ENCODE measurements at places on chromosomes 4 and X.

DNA sequence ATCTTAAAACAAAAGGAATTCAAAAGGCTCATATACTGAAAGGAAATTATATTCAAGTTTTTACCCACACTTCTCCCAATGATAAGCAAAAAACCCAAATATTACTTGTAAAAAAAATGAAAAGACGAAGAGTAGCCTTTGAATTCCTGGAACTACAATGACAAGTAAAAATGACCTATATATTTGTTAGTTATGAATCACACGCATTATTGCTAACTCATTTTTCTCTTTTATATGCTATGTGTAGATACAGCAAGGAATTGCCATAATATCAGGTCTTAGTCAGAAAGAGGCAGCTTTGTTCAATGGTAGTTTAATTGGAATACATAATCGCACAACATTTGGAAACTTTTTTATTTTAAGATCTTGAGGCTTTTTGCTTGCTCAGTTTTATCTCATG is 22.7 kb upstream of the ASB5 start:
- DNase-seq: no peak

- no peak for DNase-seq
Observed at GRCh38 chrX:24055043-24055356, 244 bp downstream of the EIF2S3 start.

- no peak for DNase-seq
Observed at GRCh38 chr4:186039697-186040096, 29.3 kb upstream of the TLR3 start.

DNA sequence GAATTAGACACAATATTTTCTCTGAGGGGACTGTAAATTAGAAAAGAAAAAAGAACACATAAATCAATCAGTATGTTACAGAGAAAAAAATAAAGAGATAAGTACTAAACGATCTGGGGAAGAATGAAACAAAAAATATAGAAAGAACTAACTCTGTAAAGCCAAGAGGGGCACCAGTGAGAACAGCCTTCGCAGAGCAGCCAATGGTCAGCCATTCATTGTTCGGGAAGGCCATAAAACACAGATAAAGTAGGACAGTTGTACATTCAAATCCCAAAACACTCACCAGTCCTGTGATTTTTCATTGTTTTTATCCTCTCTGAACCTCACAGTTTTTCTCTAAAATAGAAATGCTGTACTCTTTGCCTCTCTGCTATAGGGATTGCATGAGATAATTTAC is 127.9 kb downstream of the NEK1 start:
- no peak for DNase-seq

DNA sequence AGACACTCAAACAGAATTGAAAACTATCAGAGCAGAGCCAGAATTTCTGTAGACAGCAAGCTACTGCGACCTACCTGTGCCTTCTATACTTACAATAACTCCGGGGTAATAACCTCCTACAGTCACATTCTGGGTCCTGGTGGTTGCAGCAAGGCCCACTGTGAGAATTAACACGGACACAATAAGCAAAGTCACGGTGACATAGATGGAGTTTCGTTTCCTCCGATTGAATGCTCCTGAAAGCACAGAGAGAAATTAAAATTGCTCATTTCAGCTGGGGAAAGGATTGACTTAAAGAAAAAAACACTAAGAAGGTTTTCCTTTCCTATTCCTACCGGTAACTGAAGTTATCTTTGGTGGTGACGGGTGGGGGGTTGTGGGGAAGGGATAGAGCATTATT is 7.0 kb downstream of the TMEM255A start:
- no peak for DNase-seq

- DNase-seq: no peak
Observed at GRCh38 chrX:73940893-73941470, 363.0 kb upstream of the ZCCHC13 start.

DNA sequence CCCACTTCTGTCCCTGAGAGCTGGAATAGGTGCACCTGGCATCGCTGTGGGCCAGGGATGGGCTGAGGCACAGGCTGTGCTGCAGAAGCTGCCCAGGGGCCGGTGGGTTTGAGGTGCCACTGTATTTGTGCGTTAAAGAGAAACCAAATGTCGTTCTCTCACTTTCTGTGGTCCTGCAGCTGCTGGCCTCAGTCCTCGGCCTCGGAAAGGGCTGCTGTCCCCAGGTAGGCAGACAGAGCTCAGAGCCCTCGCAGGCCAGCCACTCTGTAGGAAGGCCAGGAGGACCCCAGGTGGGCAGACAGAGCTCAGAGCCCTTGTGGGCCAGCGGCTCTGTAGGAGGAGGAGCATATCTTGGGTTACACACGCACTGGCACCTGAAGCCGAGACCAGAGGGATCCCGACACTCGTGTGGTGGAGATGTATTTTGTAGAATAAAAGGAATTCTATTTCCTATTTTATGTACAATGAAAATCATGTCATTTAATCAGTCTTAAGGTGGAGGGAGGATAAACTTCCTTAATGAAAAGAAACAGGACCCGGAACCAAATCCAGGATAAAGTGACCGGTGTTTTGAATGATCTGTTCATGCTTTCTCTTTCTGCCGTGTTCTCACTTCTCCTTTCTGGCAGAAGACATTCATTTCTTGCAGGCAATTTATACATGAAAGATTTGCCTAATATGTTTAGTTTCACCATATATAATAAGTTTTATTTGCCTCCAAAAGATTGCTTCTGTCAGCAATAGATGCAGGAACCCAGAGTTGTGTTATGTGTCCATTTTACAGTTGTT is 54.4 kb upstream of the HGFAC start:
- DNase-seq: no peak

DNA sequence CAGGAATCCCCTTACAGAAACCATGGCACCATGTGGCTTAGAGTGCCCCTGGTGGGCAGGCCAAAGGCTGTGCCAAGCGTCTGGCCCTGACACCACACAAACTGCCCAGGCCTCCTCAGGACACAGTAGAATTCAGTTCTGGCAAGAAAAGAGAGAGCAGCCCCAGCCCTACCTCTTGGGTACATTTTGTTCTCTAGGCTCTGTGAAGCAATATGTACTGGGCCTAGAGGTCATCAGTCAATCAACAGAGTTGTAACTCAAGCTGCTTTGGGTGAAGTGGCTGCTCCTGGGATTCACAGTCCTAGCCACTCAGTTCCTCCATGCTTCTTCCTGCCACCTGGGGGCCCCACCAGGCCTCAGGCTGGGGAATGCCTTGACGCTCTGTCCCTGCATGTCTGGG is 158.1 kb upstream of the MAMLD1 start:
- no peak for DNase-seq

DNA sequence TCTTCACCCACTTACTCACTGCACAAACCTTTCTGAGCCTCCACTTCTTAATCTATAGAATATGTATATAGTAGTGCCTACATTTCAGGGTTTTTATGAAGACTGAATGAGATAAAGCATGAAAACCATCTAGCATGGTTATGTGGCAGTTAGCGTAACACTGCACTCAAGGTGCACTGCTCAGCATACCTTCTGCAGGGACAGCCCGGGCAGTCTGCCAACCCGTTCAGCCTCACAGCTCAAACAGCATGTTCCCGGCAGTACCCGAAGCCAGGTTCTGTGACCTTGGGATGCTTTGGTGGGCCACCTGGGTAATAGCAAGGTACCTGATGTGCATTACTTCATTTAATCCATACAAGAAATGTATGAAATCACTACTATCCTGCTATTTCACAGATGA is 81.4 kb downstream of the DOCK11 start:
- no peak for DNase-seq

- DNase-seq: no peak
Observed at GRCh38 chr4:83267830-83268475, 16.6 kb downstream of the COQ2 start.

GRCh38 chr4:151227731-151228130 is 49.2 kb upstream of the PRSS48 start:
- DNase-seq: no peak

GRCh38 chrX:149512225-149512885 is 7.2 kb upstream of the IDS start:
- DNase-seq: peak; percentile 64

- DNase-seq: no peak
Observed at GRCh38 chr4:55323375-55323774, 22.7 kb upstream of the SRD5A3 start.

DNA sequence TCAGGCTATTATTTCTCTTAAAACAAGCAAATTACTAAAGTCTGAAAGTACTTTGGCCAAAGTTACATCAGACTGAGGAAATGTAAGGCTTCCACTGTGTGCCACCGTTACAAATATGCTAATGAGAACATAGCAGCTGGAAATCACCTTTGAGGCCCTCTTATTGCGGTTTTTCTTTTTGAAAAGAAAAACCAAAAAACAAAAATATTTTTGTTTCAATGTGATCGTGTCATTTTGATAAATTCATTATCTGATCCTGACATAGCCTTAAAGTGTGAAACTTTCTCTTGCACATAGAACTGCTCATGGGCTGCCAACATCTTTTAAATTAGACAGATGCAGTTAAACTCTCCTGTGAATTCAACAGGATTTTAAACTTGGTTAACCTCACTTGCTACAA is 2.8 kb upstream of the TIFA start:
- DNase-seq: no peak

DNA sequence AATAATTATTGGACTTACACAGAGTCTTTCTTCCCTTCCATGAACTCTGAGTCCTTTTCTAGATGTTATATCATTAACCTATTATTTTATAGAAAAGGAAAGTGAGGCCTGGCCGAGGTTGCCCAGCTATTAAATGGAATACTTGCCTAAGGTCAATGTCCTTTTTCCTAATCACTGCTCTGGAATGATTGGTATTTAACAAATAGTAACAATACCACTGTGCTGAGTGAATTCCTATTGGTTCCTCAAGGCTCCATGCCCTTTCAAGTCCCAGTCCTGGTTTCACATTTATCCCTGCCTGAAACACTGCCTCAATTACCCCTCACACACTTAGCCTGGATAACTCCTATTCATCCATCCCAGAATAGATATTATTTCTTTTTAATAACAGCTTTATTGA is 6.2 kb downstream of the TCEAL9 start:
- DNase-seq: no peak

- no peak for DNase-seq
Observed at GRCh38 chr4:68810919-68811318, 4.9 kb upstream of the UGT2B10 start.

GRCh38 chr4:113339430-113339813 is 290.0 kb downstream of the ANK2 start:
- DNase-seq: no peak

DNA sequence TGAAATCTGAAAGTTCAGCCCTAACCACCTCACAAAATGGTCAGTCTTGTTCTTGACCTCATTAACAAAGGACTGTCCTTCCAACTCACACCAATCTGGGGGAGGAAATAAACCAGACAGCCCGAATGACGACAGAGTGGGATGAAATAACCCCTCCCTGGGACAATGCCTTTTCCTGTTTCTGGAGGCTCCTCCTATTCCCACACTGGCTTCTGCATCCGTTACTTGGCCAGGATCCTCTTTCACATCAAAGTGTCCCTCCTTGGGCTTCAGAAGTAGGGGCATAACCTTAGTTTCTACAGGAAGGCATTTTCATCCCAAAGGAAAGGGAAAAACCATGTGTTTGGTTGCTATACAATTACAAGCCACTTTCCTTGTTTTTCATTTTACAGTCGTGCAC is 59.8 kb upstream of the RPL34 start:
- no peak for DNase-seq

- no peak for DNase-seq
Observed at GRCh38 chr4:129384974-129385373, 289.0 kb downstream of the C4orf33 start.

DNA sequence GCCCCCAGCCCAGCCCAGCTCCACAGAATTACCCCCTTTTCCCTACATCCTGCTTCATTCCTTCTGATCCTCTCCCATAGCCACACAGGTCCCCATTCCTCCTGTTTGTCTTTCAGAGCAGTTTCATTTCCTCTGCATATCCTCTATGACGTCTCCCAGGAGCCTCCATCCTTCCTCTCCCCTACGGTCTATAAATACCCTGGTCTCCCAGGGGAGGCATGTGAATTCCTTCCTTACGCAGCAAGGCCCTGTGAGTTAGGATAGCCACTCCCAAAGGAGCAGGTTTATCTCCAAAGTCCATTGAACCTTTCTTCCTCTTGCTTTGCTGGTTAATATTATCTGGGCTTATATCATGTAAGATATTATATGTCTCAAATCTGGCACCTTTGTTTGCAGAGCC is 8.4 kb upstream of the APLN start:
- DNase-seq: no peak

DNA sequence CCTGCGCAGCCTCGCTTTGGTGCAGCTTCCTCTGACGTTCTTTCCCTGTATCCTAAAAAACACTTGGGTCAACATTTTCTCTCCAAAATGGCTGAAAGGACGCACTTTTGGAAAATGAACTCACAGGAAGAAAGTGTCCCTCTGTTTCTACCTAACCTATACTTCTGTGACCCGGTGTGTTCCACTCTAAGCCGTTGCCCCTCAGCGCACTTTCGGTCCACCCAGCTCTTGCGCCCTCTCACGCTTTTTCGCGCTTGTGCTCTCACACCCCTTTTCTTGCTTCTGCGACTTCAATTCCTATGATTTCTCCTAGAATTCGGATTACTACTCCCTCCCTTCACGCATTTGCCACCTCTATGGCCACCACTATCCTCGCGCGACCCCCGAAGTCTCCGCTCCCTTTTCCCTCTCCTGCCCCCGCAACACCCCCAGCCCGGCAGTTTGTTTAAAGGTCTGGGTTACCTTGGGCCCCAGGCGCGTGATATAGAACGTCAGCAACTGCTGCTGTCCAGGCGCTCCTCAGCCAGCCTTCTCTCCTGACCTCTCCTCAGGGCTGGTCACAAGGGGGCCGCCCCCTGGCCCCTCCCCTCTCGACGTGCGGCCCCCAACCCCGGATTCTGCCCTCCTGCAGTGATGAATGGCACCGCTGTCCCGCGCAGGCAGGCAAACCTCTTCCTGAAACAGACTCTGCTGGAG is at the start of gene USP51:
USP51 (minus strand) TSS at position 535 of the 696 bp plus-strand sequence. CDS start 909 bp downstream, outside the sequence.
- DNase-seq: peak; percentile 5

GRCh38 chrX:39309721-39310152 is 508.5 kb downstream of the MID1IP1 start:
- peak; percentile 53 for DNase-seq

DNA sequence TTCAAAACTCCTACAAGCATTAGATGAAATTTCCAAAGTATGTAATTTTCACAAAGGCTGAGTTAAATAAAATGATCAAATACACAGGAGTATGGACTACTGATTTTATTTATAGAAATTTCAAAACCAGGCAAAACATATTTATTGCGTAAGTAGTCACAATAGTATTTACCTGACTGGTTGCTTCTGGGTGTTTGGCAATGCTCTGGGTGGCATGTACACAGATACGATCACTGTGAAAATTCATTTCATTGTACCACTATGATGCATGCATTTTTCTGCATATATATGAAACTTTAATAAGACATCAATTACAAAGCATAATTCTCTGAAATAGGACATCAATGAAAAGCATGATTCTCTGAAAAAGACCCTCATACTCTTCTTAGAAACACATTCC is 384.2 kb downstream of the TLL1 start:
- no peak for DNase-seq

DNA sequence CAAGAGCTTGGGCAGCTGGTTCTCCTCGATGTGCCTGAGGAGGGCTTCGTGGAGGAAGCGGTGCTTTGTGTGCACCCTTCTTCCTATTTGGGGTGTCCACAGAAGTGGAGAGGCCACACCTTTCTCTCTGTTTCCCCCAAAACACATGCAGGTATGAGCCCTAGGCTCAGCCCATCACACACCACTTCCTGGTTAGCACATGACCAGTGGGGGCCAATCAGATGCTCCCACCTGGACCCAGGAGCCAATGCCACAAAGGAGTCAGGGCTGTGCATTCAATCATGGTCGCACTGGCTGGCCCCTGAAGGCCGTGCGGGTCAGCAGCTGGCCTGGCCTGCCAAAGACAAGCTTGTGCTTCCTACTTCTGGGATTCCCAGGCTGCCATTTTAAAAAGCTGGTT is 51.4 kb downstream of the PPP2R2C start:
- no peak for DNase-seq

- DNase-seq: peak; percentile 80
Observed at GRCh38 chr4:108030332-108030731, 40.6 kb downstream of the HADH start.
